ENCODE measurements at places on chromosomes 11 and 22.

GRCh38 chr22:37827056-37827455 lies 3.9 kb downstream of the GALR3 start:
- peak; percentile 39 for DNase-seq

GRCh38 chr11:107272561-107272960 lies 185.1 kb downstream of the CWF19L2 start:
- DNase-seq, result no peak

- DNase-seq, result no peak
Observed at GRCh38 chr11:128579798-128580504, 7.4 kb downstream of the ETS1 start.

GRCh38 chr11:101617735-101618332 lies 34.0 kb upstream of the TRPC6 start:
- DNase-seq, result no peak

- peak; percentile 98 for DNase-seq
Observed at GRCh38 chr11:12765428-12765827, 91.2 kb downstream of the TEAD1 start.

- DNase-seq, result peak; percentile 52
Observed at GRCh38 chr11:22634897-22635629, 9.4 kb upstream of the FANCF start.

DNA sequence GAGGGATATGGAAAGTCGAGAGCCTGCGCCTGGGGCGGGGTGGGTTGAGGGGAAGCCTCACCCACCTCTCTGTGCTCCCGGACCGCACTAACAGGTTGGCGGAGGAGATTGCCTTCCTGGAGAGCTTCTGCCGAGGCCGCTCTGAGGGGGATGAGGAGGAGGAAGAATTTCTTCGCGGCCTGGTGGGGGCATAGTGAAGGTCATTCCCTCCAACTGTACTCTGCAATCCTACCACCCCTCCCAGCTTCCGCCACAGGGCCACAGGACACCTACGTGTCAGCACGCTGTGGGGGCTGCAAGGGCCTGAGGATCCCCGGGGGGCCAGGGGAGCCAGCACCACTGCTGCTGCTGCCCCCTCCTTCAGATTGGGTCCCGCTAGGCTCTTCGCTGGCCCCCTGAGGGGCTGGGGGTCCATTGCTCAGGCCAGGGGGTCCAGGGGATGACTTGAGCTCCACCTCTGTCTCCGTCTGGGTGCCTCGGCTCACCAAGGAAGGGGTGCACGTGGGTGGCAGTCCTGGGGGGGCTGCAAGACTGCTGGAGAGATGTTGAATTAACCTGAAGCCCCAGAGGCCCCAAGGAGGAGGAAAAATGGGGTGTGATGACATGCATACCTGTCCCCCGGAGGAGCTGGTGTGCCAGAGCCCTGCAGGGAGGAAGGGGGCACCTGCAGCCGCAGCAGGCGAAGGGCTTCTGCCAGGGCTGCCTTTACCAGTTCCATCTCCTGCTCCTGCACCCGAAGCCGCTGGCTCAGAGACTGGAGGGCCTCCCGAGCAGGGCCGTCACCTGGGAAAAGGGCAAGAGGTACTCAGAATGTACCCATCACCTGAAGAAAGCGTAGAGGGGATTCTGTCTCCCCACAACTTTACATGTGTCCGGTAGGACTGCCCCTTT lies 1.5 kb downstream of the EML3 start:
- no peak for DNase-seq

DNA sequence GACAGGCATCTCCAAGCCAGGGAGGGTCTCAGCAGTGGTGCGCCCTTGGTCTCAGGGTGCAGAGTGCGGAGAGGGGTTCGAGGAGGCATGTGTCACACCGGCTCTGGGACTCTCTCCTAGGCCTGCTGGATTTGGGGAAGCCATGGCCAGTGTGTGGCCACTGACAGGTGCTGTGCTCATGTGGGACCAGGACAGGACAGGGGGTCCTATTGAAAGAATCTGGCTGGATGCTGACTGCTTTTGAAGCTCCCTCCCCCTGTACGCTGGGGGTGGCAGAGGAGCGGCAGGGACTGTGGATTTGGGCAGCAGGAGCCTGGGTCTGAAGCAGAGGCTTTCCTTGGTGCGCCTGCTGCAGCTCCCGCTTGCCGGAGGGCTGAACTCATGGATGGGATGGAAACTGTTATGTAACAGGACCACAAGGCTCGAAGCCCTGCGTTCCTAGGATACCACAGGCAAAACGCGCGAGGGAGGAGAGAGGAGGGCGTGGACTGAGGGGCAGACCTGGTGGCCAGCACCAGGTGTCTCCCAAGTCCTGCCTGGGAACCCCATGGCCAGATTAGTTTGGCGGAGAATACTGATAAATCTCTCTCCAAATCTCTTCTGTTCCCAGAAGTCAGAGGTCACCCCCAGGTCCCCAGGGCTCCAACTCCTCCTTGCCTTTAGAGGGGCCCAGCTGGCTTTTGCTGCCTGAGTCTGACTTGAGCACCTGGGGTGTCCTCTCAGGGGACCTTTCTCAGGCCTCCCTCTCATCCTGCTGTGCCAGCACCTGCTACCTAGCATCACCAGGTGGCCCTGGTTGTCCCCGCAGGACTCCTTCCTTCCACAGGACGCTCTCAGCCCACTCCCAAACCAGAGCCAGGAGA lies 13.8 kb upstream of the TEF start:
- DNase-seq, result no peak

DNA sequence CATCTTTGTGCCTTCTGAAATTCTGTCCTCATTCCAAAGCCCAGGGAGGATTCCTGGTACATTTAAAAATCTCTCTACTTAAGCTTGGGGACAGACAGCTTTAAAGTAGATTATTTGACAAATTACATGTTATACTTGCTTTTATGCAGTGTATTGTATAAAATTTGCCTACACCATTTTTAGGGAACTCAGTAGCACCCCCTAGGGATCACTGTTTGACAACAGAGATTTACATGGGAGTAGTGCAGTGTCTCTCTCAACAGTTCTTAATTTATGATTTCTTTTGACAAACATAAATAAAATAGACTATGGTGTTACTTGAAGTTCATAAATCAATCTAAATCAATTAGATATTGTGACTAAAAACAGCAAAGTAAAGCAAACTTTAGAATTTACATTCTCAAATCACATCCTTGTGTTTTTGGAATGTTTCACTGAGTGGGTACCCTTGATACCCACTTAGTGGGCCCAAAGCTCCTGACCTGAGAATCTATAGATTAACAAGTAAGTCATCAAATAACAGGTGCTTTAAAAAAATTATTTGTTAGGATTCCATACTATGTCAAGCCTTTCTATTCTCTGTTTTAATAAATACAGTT lies 428.8 kb downstream of the DYNC2H1 start:
- no peak for DNase-seq

GRCh38 chr22:22404598-22405284 lies 103.8 kb downstream of the ZNF280B start:
- no peak for DNase-seq

DNA sequence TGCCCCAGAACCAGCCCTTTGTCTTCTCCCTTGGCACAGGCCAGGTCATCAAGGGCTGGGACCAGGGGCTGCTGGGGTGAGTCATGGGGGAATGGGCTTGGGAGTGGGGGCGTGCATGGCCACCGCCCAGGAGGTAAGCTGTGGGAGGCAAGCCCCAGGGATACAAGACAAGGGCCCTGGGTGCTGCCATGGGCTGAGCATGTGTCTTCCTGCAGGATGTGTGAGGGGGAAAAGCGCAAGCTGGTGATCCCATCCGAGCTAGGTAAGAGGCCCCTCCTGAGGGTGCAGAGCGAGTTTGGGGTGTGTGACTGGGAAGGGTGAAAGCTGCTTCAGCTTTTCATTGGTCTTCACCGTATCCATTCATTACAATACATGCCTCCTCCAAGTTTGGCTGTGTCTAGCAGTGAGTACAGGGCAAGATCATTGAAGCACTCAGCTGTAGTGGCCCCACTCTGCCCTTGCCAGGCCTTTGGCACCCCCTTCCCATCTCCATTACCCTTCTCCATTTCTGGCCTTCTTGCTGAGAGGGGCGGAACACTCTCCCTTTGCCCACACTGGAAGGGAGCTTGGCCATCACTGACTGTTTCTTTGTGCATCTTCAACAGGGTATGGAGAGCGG lies 2.5 kb downstream of the FKBP2 start:
- DNase-seq, result no peak

DNA sequence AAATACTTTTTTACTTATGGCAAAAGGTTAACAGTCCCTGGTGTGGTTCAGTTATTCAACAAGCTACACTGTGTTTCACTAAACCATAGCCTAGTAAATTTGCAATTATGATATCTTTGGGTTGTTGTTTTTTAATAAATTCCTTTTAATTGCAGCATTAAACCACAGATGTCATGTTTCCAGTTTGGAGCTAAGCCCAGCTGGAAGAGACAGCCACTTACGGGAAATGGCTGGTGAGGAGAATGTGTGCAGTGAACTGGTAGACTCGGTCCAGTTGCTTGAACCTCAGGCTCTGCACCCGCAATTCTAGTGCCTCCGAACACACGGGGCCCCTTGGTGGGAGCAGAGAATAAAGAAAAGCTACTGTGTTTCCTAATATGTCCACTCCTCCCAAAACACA lies 70.8 kb downstream of the WNT11 start:
- DNase-seq, result no peak

DNA sequence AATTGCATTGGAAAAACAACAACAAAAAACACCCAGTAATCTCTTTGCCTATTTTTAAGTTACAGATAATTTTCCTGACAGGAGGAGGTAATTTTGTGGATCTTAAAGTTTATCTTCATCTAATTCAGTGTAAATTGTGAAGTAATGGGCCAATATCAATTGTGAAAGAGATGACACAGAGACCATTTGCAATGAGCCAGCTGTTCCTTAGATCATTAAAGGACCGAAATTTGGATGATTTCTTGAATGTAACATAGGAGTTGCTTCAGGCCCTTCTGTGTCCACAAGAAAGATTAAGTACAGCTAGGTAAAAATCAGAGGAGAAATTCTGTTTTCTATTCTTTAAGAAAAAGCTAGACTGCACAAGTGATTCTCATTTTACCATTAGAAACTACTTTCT lies 718.5 kb upstream of the ANO3 start:
- no peak for DNase-seq

Measured in NCI-H1105 treated with DMSO at 0.1 percent for 48 hours (cell line).